ENCODE measurements at places on chromosomes 5 and 9. TPM values are rescaled to one million over a fixed set of nuclear protein-coding genes. Genes with fewer than 3 reads are reported as not detected.
A peak's percentile ranks its signal among the peaks of the same experiment; 100 is the strongest.

Gene SPINK13
- total RNA-seq, result not detected

DNA sequence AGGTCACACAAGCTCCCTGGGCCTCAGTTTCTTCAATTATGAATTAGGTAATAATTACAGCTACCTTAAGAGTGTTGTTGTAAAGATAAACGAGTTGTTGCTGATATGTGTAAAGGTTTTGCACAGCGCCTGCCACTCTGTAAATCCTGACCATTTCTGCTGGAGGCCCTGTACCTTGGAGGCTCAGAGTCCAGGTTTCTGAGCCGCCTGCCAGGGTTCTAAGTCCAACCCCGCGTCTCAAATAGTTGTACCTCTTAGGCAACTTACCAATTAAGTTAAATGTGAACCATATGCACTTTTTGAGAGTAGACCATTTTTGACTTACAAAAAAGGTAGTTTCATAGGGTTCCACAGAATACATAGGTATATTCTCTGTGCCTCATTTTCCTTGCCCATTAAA is 156.8 kb upstream of the KLF9 start:
- no peak overlapping the region for H3K4me3 ChIP-seq
- H3K27me3 ChIP-seq, result no peaks in the 10 kb centered on the region
- H3K27ac ChIP-seq, result no peak overlapping the region

DNA sequence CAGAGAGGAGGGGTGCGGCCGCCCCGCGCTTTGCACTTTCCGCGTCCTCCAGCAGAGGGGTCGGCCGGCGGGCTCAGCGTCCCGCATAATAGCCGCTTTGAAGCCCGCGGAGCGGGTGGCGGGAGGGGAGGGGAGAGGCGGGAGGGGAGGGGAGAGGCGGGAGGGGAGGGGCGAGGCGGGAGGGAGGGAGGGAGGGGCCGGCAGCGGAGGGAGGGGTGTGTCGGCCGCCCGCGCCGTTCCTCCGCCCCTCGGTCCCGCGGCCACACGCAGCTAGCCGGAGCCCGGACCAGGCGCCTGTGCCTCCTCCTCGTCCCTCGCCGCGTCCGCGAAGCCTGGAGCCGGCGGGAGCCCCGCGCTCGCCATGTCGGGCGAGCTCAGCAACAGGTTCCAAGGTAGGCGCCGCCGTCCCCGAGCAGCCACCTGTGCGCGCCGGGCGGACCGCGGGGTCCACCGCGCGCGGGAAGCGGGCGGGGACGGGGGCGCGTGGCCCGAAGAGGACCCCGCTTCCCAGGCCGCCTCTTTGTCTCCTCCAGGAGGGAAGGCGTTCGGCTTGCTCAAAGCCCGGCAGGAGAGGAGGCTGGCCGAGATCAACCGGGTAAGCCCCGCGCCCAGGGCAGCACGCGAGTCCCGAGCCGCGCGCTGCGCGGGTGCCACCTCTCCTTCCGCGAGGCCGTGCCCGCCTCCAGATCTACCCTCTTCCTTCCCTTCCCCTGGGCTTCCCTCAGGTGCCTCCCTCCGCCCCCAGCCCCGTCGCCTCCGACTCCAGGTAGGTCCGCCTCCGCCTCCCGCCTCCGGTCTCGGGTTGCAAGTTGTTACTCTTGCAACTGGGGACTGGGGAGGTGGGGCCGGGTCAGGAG is at the start of gene AIF1L:
Gene AIF1L, plus strand, starts transcription at position 263 of the 857 bp plus-strand sequence. Its CDS starts 99 bp downstream, at position 362.
- H3K36me3 ChIP-seq, result no peaks in the 10 kb centered on the region
- peaks cover 2% of the 10 kb centered on the region for H3K4me1 ChIP-seq
- H3K27me3 ChIP-seq, result no peaks in the 10 kb centered on the region
- DNase-seq, result peak; percentile 44
- no peak within 1 kb of the TSS for H3K27ac ChIP-seq

Gene TAF11L5
- total RNA-seq, result not detected

GRCh38 chr9:137446851-137447471 is 5.8 kb upstream of the ENTPD8 start:
- no peaks in the 10 kb centered on the region for H3K36me3 ChIP-seq
- H3K27ac ChIP-seq, result no peak overlapping the region
- H3K4me3 ChIP-seq, result no peak overlapping the region
- H3K4me1 ChIP-seq, result no peaks in the 10 kb centered on the region
- DNase-seq, result no peak

Gene ARID3C
- not detected for total RNA-seq

DNA sequence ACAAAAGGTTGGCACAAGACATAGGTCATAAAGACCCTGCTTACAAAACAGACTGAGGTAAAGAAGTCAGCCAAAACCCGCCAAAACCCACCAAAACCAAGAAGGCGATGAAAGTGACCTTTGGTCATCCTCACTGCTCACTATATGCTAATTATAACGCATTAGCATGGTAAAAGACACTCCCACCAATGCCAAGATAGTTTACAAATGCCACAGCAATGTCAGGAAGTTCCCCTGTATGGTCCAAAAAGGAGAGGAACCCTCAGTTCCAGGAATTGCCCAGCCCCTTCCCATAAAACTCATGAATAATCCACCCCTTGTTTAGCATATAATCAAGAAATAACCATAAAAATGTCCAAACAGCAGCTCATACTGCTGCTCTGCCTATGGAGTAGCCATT is 27.7 kb downstream of the MLLT3 start:
- no peak overlapping the region for H3K4me3 ChIP-seq
- no peaks in the 10 kb centered on the region for H3K27me3 ChIP-seq
- no peaks in the 10 kb centered on the region for H3K4me1 ChIP-seq
- no peak for DNase-seq

DNA sequence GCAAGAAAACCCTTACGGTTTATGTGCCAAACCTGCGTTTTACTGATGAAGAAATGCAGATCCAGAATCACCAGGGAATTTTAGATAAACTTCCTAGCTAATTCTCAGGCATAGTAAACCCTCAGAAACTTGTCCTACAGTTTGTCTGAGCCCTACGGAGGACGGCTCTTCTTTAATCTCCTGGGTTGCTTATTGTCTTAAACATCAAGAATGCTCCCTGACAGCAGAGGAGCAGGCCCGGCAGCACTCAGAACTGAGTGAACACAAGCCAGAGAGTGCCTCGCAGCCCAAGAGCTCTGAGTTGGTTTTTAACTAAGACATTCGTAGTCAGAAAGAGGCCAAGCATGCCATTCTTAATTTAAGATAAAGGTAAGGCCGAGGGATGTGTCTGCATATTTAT is 114.7 kb upstream of the ERCC6L2 start:
- H3K4me3 ChIP-seq, result no peak overlapping the region
- DNase-seq, result no peak
- no peak overlapping the region for H3K27ac ChIP-seq
- H3K27me3 ChIP-seq, result no peaks in the 10 kb centered on the region
- H3K4me1 ChIP-seq, result no peaks in the 10 kb centered on the region

Gene PCDHGA7
- 8.2 TPM for total RNA-seq

GRCh38 chr9:108167136-108167900 is 677.7 kb upstream of the KLF4 start:
- no peaks in the 10 kb centered on the region for H3K4me1 ChIP-seq
- H3K36me3 ChIP-seq, result no peaks in the 10 kb centered on the region
- H3K4me3 ChIP-seq, result no peak overlapping the region

- H3K4me3 ChIP-seq, result peak overlapping the region; percentile 75
- no peak for DNase-seq
- H3K27me3 ChIP-seq, result no peaks in the 10 kb centered on the region
These were observed 28.4 kb downstream of the ZFP62 start for GRCh38 chr5:180832638-180833068.

DNA sequence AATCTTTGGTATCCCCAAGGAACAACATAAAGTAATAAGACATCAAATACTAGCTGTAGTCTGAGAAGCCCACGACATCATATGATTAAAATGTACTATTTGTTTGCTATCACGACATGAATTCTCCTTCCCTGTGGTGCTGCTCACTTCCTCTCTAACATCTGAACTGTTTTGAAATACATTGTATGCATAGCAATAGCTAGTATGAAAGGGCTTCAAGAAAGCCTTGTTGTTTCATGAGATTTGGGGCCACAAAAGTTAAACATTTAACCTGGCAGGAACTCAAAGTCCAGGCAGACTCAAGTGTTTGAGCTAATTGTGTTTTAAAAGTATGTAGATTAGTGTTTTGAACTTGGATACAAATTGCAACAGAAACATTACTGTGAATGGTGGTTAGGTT is 237.4 kb upstream of the PTGER4 start:
- H3K27ac ChIP-seq, result no peak overlapping the region
- no peaks in the 10 kb centered on the region for H3K4me1 ChIP-seq
- no peak for DNase-seq

DNA sequence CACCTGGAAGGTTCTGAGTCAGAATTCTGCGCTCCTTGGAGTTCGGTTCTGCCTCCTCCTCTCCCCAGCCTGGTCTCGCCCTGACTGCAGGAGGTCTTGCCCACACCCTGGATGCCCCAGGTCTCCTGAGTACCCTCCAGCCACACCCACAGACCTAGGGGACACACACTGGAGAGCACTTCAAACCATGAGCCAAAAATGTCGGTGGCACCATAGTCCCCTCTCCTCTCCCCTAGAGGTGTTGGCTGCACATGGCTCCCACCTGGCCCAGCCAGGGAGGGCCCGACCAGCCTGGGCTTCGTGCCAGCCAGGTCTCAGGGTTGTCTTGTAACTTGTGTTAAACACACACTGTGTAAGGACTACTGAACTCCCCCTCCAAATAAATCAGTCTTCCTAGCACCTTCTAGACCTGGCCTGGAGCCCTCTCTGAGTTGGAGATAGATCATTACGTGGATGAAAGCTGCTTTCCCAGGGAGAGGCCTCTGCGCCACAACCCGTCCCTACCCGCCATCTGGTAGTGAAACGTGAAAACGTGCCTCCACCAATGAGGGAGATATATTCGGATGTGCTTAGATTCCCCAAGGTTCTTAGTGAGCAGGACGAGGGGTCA is 49.9 kb upstream of the CTSL start:
- DNase-seq, result no peak
- no peak overlapping the region for H3K27ac ChIP-seq
- H3K27me3 ChIP-seq, result no peaks in the 10 kb centered on the region
- H3K4me3 ChIP-seq, result no peak overlapping the region
- no peaks in the 10 kb centered on the region for H3K36me3 ChIP-seq
- H3K4me1 ChIP-seq, result no peaks in the 10 kb centered on the region

Gene HAVCR2
- total RNA-seq, result 1.8 TPM

- no peaks in the 10 kb centered on the region for H3K4me1 ChIP-seq
- no peak for DNase-seq
- H3K27me3 ChIP-seq, result no peaks in the 10 kb centered on the region
- no peaks in the 10 kb centered on the region for H3K36me3 ChIP-seq
These were observed 35.7 kb upstream of the PLIN2 start for GRCh38 chr9:19162956-19163355.

Gene IL33
- 11.6 TPM for total RNA-seq

Gene TNFSF15
- total RNA-seq, result 9.0 TPM

GRCh38 chr5:93360436-93361088 is 220.5 kb downstream of the NR2F1-AS1 start:
- no peaks in the 10 kb centered on the region for H3K4me1 ChIP-seq
- H3K27me3 ChIP-seq, result no peaks in the 10 kb centered on the region
- H3K4me3 ChIP-seq, result no peak overlapping the region
- H3K27ac ChIP-seq, result no peak overlapping the region
- no peaks in the 10 kb centered on the region for H3K36me3 ChIP-seq
- no peak for DNase-seq

Gene ZNF484
- total RNA-seq, result 10.3 TPM

Gene SLC22A4
- 8.2 TPM for total RNA-seq

GRCh38 chr5:89349246-89349980 is 466.4 kb upstream of the MEF2C start:
- no peak overlapping the region for H3K4me3 ChIP-seq
- H3K27ac ChIP-seq, result no peak overlapping the region

Gene AJM1
- total RNA-seq, result 3.6 TPM

DNA sequence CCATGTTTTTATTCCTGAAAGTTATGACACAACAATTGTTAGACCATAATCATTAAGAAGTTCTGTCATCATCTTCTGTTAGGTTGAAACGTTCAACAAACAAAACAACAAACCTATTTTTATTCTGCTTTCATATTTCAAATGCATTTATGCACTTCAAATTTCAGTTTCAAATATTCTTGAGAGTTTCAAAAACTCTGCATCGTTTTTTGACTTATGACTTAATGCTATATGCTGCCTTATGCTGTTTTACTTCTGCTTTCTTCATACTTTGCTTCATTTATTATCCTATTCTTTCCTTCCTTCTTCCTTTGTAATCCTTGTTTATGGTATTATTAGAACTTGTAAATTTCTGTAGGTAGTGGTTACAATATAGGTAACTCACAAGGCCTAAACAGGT is 95.0 kb downstream of the PCSK1 start:
- H3K27ac ChIP-seq, result peak overlapping the region; percentile 54
- no peak overlapping the region for H3K4me3 ChIP-seq
- no peaks in the 10 kb centered on the region for H3K27me3 ChIP-seq
- H3K4me1 ChIP-seq, result peaks cover 20% of the 10 kb centered on the region

Gene IDNK
- 11.1 TPM for total RNA-seq

Gene HMGCS1
- total RNA-seq, result 15.5 TPM

DNA sequence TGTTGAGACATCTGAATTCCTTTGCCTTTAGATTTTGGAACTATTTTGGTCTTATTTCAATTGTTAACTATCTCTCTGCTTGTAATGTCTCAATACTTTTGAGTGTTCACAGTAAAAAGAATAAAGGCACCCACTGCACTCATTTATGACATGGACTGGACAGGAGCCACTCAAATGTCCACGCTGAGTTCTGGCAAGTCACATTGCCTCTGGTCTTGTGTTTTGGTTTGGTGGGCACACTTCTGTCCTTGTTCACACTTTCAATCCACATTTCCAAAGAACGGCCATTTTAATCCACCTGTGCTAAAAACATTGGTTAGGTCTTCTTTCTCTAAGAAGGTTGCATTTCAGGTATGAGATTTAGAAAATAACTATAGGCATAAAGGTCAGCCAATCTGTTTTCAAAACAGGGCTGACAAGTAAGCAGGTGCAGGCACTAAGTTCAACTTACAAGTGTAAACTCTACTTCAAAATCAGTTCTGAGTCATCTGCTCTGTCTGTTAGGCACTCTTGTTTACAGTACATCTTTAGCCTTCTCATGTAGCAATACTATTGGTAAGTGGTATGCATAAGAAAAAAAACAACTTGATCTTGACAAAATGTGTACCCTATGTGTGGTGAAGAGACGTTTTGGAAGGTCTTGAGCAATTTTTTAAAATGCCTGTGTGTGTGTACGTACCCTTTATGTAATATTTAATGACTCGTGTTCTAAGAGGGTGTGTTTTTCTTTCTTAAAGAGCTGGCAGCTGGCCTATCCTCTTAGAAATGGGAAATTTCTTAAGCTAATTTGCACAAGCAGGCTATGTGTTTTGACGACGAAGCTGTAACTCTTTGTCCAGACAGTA is 31.5 kb upstream of the ZFAND5 start:
- peaks cover 5% of the 10 kb centered on the region for H3K4me1 ChIP-seq
- DNase-seq, result peak; percentile 6
- H3K27me3 ChIP-seq, result no peaks in the 10 kb centered on the region
- no peak overlapping the region for H3K4me3 ChIP-seq
- H3K36me3 ChIP-seq, result no peaks in the 10 kb centered on the region
- peak overlapping the region; percentile 28 for H3K27ac ChIP-seq

Measured in prostate gland (tissue), 2 donors.